ENCODE measurements at places on chromosomes 5 and 9.

- no peak overlapping the region for H3K4me3 ChIP-seq
- peak; percentile 93 for DNase-seq
- no peaks in the 10 kb centered on the region for H3K36me3 ChIP-seq
- H3K4me1 ChIP-seq: no peaks in the 10 kb centered on the region
Observed at GRCh38 chr5:142492781-142493281, 168.0 kb upstream of the SPRY4 start.

GRCh38 chr9:99593610-99594009, 228.1 kb upstream of the NR4A3 start:
- H3K36me3 ChIP-seq: no peaks in the 10 kb centered on the region
- no peaks in the 10 kb centered on the region for H3K4me1 ChIP-seq
- no peak overlapping the region for H3K27ac ChIP-seq

DNA sequence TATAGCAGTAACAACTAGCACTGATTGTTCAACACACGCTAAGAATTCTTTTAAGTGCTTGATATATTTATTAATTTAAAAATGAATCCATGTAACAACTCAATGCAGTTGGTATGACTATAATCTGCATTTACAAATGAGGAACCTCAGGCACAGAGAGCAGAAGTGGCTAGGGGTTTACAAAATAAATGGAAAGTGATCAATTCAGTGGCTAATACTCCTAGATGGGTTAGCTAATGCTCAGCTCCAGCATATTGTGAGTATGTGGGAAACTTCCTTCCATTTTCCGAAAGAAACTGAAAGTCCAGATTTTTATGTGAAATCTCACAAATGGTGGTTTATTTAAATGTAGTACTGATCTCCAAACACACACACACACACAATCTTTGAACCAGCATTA, 128.0 kb downstream of the RFX3 start:
- no peak for DNase-seq
- H3K27ac ChIP-seq: no peak overlapping the region
- H3K27me3 ChIP-seq: no peaks in the 10 kb centered on the region

- H3K27me3 ChIP-seq: no peaks in the 10 kb centered on the region
- DNase-seq: peak; percentile 54
- H3K36me3 ChIP-seq: no peaks in the 10 kb centered on the region
- H3K4me1 ChIP-seq: peaks cover 4% of the 10 kb centered on the region
- no peak overlapping the region for H3K4me3 ChIP-seq
Observed at GRCh38 chr9:87112656-87113055, 165.3 kb upstream of the GAS1 start.

- H3K4me3 ChIP-seq: no peak overlapping the region
- H3K27me3 ChIP-seq: no peaks in the 10 kb centered on the region
- DNase-seq: no peak
- H3K36me3 ChIP-seq: no peaks in the 10 kb centered on the region
Observed at GRCh38 chr5:80837679-80838078, 122.5 kb upstream of the RASGRF2 start.

DNA sequence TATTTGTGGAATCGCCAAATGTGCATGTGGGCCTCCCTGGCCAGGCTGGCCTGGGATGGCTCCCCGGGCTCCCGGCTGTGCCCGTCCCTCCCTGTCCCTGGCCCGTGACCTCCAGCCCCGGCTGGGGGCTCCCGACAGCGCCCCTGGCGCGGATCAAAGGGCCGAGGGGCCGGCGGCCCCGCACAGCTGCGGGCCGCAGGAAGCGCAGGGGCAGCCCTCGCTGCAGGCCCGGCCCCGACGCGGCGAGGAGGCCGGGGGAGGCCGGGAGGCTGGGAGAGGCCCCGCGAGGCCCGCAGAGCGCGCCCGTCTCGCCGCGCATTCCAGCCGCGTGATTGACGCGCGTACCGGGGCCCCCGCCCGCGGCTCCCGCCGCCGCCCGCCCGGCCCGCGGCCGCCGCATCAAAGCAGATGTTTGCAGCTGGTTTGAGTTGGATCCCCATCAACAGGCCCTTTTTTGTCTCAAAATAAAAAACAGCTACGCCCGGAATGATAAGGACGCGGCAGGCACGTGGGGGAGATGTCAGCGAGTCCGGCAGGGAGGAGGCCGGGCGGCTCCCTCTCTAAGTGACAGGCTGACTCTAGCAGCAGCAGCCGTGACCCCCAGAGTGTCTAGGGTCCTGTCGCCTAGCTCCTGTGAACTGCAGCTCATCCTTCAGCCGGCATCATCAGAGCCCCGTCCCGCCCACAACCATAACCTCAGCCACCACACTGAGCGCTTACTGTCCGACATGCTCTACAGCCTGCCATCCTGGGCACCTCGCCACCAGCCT, 69.4 kb downstream of the LMX1B start:
- no peaks in the 10 kb centered on the region for H3K4me1 ChIP-seq
- no peak overlapping the region for H3K4me3 ChIP-seq
- H3K27ac ChIP-seq: no peak overlapping the region
- H3K36me3 ChIP-seq: no peaks in the 10 kb centered on the region
- DNase-seq: no peak

Measured in cardiac muscle cell (in vitro differentiated cells and primary cell).